ENCODE measurements at places on chromosomes 5 and 9. TPM values are rescaled to one million over a fixed set of nuclear protein-coding genes. Genes with fewer than 3 reads are reported as not detected.

DNA sequence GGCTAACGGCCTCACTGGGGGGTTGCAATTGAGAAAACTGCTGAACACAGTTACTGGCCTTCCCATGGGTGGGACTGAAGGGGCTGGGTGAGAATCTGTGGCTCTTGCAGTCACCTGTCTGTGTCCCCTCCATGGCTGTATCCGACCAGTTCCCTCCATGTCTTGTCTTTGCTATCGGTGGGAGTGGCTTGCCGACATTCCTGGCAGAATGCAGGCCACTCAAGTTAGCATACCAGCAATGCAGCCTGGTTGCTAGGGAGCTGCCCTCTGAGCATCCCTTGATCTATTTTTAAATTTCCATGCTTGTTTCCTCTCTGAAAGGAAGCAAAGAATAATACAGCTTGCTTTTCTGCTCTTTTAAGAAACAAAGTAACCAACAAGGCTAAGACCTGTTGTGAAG, 1509.7 kb upstream of the WWC1 start:
- DNase-seq, result no peak
- no peaks in the 10 kb centered on the region for H3K27me3 ChIP-seq
- H3K36me3 ChIP-seq, result no peaks in the 10 kb centered on the region

DNA sequence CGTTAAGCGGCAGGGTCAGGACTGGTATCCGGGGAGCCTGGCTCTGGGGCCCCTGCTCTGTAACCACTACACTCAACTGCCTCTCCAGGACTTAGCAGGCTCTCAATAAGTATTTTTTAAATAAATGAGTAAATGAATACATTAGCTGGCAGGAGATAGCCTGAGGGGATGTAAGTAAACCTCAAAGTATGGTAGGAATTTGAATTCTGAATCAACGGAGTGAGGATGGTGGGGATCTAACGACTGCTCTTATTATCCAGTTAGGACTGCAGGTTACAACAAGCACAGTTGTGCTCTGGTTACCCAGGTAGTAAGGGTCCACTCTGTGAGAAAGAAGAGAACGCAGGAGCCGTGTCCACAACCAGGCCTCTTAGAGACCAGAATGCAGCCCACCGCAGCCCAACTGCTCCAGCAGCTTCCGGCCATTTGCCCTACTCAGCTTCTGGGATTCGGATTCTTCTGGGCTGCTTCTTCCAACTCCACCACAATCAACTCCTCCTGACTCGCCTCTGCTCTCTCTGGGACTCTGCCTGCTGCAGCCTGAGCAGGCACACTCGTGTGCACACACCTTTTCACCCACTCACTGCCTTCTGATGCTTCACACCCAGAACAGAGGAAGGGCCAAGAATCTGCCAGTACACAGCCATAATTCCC, 52.6 kb downstream of the MED27 start:
- peaks cover 3% of the 10 kb centered on the region for H3K4me1 ChIP-seq
- H3K36me3 ChIP-seq, result no peaks in the 10 kb centered on the region
- no peak for DNase-seq

Gene PCDHB3
- not detected for total RNA-seq

GRCh38 chr5:168801567-168801966, 222.4 kb upstream of the PANK3 start:
- H3K27ac ChIP-seq, result peak overlapping the region; percentile 92
- H3K4me3 ChIP-seq, result peak overlapping the region; percentile 67
- DNase-seq, result no peak

DNA sequence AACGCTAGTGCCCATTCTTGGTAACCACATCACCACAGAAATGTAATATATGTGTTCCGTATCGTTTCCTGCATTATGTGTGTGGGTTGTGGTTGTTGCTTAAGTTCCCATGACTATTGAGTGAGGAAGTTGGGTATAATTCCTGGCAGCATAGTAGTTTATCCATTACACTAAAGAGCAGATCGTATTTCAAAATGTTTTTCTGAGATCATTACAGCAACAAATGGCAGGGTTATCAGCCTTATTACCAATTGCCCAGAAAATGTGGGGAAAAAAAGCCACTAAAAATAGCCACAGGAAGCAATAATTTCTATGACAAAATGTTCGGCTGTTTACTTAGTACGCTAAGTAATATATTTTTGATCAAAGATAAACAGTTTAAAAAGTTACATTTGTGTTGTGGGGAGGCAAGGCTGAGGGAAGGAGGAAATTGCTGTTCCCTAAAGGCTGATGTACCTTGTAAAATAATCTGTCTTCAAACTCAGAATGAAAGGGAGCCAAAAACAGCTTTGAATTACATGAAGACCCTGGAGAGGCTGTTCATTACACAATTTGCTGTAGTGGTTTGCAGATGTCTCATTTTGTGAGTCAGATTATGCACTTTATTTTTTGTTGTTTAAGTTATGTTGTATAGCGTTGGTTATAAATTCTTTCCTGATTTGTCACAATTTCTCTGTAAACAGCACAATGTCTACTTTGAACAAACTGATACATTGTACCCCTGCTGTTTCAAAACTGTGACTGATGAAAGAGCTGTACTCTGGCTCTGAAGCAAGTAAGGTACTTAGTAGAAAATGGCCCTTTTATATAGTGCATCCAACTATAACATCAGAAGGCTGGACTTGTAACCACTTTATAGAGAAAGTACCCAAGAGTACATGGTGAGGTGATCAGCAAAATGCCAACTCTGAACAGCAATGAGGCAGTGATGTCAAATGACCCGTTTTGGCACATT, 1028.5 kb downstream of the NR2F1-AS1 start:
- H3K27me3 ChIP-seq, result no peaks in the 10 kb centered on the region
- no peaks in the 10 kb centered on the region for H3K36me3 ChIP-seq
- H3K4me1 ChIP-seq, result no peaks in the 10 kb centered on the region

All from activated T-helper 2 cell treated with anti-CD3 and anti-CD28 coated beads, Interferon-gamma antibody, Interleukin-2, Interleukin-4, amounts not matched to agents 10 μg/mL and 5 μg/mL and 100 μg/mL, durations not matched to agents 14 hours and 24 hours and 36 hours (primary cell).